ENCODE measurements at places on chromosomes 12 and 14. TPM values are rescaled to one million over a fixed set of nuclear protein-coding genes. Genes with fewer than 3 reads are reported as not detected.

DNA sequence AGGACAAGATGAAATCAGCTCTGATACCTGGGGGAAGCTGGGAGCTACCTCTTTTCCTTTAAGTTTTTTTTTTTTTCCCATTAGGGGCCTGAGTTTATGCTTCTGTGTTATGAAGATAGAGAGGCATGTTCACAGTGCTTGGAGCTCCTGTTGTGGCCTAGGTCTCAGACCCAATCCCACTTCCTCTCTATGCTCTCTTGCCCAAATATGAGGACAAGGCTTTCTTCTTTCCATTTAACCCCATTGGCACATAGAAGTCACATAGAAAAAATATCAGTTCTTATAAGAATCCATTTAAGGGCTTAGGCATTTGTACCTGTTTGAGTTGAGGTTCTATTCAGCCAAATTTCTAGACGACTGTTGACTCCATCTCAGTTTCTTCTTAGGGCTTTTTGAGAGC lies 12.6 kb downstream of the MRPS35 start:
- no peaks in the 10 kb centered on the region for H3K27me3 ChIP-seq
- no peak overlapping the region for H3K4me3 ChIP-seq
- no peak for DNase-seq
- H3K4me1 ChIP-seq: no peaks in the 10 kb centered on the region
- H3K36me3 ChIP-seq: peaks cover 58% of the 10 kb centered on the region
- no peak overlapping the region for H3K27ac ChIP-seq

- no peak for DNase-seq
- no peak overlapping the region for H3K27ac ChIP-seq
- H3K4me1 ChIP-seq: no peaks in the 10 kb centered on the region
These were observed 17.8 kb upstream of the PPP2R5C start for GRCh38 chr14:101743701-101744100.

DNA sequence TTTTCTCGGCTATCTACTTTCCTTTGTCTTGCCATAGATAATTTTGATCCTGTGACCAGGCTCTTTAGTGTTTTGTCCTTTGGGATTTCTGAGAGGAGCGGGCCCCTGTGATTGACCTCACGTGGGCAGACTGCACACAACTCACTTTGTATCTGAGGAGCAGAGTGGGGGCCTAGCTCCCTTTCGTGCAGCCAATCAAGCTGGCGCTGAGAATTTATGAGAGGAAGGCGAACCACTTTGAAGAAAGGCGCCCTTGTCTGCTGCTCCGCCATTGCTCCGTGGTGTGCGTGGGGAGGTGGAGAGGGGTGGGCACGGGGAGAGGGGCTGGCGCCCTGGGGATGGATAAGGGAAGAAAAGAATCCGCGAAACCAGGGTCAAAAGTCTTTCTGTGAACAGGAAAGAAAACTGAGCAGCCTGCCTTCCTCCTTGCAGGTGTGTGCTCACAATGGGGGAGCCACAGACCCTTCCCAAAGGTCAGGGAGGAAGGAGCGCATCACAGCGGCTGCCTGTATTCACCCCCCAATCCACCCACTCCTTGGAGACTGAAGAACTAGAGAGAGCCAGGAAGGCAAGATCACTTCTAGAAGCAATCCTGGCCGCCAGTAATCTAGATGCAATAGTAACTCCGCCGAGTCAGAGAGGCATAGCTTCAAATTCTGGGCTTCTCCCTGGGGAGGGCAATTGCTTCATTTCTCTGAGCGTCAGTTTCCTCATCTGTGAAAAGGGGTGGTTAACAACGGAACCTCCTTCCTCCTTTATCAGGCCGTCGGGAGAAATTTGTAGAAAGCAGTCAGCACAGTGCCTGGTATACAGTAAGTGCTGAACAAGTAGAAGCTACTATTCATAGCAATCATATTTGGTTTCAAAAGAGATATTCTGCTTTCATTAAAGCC lies 24.9 kb upstream of the MED13L start:
- DNase-seq: no peak
- peaks cover 6% of the 10 kb centered on the region for H3K4me1 ChIP-seq
- no peak overlapping the region for H3K27ac ChIP-seq
- no peak overlapping the region for H3K4me3 ChIP-seq
- no peaks in the 10 kb centered on the region for H3K36me3 ChIP-seq
- no peaks in the 10 kb centered on the region for H3K27me3 ChIP-seq

DNA sequence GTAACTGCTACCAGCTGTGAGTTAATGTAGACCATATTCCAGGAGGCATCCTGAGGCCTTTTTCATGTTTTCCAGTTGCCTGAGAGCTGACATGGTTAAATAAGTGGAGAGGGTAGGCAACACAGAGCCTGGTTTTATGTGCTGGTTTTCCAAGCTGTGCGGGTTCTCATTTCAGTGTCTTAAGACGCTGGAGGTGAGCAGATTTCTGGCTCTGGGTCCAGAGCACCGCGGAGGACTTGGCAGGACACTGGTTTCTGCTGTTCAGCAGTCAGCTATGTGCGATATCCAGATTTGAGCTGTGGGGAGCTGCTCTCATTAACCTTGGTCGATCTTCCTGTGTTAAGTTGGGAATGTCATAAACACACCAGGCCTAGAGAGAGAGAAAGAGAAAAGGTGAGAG lies 680.8 kb downstream of the BCL11B start:
- no peaks in the 10 kb centered on the region for H3K4me1 ChIP-seq
- no peak overlapping the region for H3K4me3 ChIP-seq
- no peak for DNase-seq
- no peaks in the 10 kb centered on the region for H3K36me3 ChIP-seq
- no peaks in the 10 kb centered on the region for H3K27me3 ChIP-seq

- H3K4me3 ChIP-seq: no peak overlapping the region
- H3K4me1 ChIP-seq: no peaks in the 10 kb centered on the region
- H3K36me3 ChIP-seq: no peaks in the 10 kb centered on the region
- DNase-seq: no peak
- H3K27me3 ChIP-seq: peaks cover 2% of the 10 kb centered on the region
These were observed 169.3 kb downstream of the EMP1 start for GRCh38 chr12:13365748-13366366.

- no peak for DNase-seq
- H3K4me3 ChIP-seq: no peak overlapping the region
- peaks cover 36% of the 10 kb centered on the region for H3K4me1 ChIP-seq
- H3K27me3 ChIP-seq: peaks cover 5% of the 10 kb centered on the region
These were observed 76.4 kb downstream of the PAPOLA start for GRCh38 chr14:96578619-96579018.

DNA sequence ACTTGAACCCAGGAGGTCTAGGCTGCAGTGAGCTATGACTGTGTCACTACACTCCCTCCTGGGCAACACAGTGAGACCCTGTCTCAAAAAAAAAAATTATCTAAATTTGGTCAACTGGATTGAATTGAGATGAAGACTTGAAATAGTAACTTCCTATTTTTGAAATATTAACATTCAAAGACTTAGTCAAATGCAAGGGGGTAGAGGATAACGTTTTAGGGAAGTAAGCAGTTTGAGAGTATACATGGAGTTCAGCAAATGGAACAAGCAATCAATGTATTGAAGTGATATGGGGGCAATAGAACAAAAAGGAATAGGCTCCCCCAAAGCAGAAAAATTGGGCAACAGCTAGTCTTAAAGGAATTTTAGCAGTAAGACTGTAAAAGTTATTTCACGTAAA lies 4.6 kb upstream of the MFAP5 start:
- DNase-seq: no peak
- peaks cover 14% of the 10 kb centered on the region for H3K4me1 ChIP-seq
- no peak overlapping the region for H3K27ac ChIP-seq
- H3K4me3 ChIP-seq: no peak overlapping the region
- H3K27me3 ChIP-seq: peaks cover 2% of the 10 kb centered on the region

- no peaks in the 10 kb centered on the region for H3K27me3 ChIP-seq
- no peaks in the 10 kb centered on the region for H3K36me3 ChIP-seq
- no peak for DNase-seq
- no peak overlapping the region for H3K4me3 ChIP-seq
- no peak overlapping the region for H3K27ac ChIP-seq
These were observed 94.1 kb downstream of the SLC25A47 start for GRCh38 chr14:100416921-100417860.

- no peaks in the 10 kb centered on the region for H3K27me3 ChIP-seq
- DNase-seq: no peak
- peaks cover 14% of the 10 kb centered on the region for H3K36me3 ChIP-seq
- H3K4me1 ChIP-seq: peaks cover 88% of the 10 kb centered on the region
- H3K4me3 ChIP-seq: no peak overlapping the region
These were observed 75.4 kb downstream of the ETV6 start for GRCh38 chr12:11724888-11725311.

DNA sequence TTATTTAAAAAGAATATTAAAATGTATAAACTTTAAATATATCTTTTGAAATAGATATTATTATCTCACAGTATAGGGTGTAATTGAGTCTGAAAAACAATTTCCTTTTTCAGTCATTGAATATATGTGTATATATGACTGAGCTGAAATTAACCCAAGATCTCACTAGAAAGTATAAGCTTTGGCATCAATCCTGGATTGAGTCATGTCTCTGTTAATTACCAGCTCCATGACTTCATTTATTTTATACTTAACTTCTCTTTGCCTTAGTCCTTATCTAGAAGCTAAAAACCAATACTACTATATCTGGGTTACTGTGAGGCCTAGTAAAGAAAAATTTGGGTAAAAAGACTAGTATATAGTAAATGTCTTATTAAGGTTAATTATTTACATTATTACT lies 1020.3 kb downstream of the LRFN5 start:
- H3K27ac ChIP-seq: no peak overlapping the region
- no peak overlapping the region for H3K4me3 ChIP-seq
- no peaks in the 10 kb centered on the region for H3K27me3 ChIP-seq
- H3K4me1 ChIP-seq: no peaks in the 10 kb centered on the region
- DNase-seq: no peak

DNA sequence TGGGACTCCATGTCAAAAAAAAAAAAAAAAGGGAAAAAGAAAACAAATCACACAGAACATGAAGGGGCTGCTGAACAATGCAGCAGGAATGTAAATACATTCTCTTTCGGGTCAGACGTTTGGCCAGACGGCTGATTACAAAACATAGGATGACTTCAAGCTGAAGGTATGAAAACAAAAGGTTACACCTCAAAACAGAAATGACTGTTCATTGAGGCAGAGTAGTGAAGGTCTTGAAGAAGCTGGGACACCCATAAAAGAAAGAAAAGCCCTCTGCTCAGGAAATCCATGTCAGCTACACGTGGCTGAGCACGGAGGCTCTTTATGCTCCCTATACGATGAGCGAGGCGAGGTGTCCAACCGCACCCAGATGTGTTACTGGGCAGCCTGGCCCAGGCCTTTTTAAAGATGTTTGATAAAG lies 37.7 kb downstream of the FGD4 start:
- H3K36me3 ChIP-seq: no peaks in the 10 kb centered on the region
- peaks cover 2% of the 10 kb centered on the region for H3K27me3 ChIP-seq
- no peak for DNase-seq
- H3K4me3 ChIP-seq: no peak overlapping the region
- H3K27ac ChIP-seq: no peak overlapping the region
- H3K4me1 ChIP-seq: no peaks in the 10 kb centered on the region

- DNase-seq: no peak
- no peaks in the 10 kb centered on the region for H3K36me3 ChIP-seq
- no peaks in the 10 kb centered on the region for H3K27me3 ChIP-seq
- no peak overlapping the region for H3K27ac ChIP-seq
- no peak overlapping the region for H3K4me3 ChIP-seq
These were observed 23.1 kb downstream of the BBOF1 start for GRCh38 chr14:74042296-74042695.

DNA sequence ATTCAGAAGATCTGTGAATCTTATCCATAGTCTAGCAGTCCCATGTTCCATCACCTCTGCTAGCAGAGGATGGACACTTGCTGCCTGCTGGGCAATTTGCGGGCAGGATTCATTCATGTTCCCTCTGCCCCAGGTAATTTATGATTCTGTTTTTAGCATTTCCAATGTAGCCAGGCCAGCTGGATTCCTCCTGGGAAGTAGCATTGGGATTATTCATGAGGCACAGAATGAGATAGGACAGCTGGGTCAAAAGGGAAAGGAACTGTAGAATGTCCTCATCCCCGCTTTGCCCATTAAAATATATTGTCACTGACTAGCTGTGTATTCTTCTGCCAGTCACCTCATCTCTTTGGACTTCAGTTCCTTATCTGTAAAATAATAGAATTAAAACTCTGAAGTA lies 68.7 kb downstream of the SLC35F4 start:
- no peak for DNase-seq
- no peak overlapping the region for H3K4me3 ChIP-seq
- no peaks in the 10 kb centered on the region for H3K27me3 ChIP-seq
- H3K36me3 ChIP-seq: no peaks in the 10 kb centered on the region
- no peaks in the 10 kb centered on the region for H3K4me1 ChIP-seq
- no peak overlapping the region for H3K27ac ChIP-seq

DNA sequence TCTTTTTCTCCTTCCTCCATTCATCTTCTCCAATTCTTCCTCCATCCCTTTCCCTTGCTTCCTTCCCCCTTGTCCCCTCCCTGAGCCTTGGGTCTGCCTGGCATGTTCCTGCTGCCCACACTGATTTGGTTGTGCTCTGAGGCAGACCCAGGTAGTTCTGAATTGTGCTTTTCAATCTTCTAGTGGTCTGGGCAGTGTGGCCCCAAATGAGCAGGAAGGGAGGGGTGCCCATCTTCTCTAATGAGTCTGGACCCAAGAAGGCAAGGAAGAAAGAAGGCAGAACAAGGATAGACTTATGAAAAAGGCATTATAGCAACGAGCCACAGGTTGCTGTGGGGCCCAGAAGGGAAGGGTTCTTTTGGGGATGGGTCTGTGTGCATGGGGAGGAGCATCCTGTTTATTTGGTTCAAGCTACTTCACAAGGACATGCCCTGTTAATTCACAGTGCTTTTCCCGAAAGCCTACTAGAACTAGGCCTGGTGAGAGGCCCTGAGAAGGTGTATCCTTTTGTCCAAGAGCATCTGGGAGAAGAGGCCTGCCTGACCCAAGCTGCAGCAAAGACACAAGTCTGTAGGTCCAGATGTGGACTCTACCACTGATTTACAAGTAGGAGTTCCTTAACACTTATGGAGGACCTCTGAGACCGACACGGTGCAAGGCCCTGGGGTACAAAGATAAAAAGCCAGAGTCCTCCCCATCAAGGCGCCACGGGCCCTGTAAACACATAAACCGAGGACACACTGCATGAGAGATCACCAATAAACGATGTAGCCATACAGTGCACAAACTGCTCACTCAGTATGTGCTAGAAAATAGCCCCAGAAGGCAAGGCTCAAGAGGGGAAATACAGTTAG lies 1.1 kb upstream of the SUSD6 start:
- DNase-seq: no peak
- peaks cover 42% of the 10 kb centered on the region for H3K4me1 ChIP-seq
- peak overlapping the region; percentile 81 for H3K4me3 ChIP-seq
- peak overlapping the region; percentile 84 for H3K27ac ChIP-seq

GRCh38 chr12:59827767-59828166 lies 231.9 kb downstream of the SLC16A7 start:
- H3K4me1 ChIP-seq: no peaks in the 10 kb centered on the region
- no peak overlapping the region for H3K4me3 ChIP-seq
- no peaks in the 10 kb centered on the region for H3K27me3 ChIP-seq
- DNase-seq: no peak

Gene NRL
- 5.4 TPM for total RNA-seq

Gene KLRC4
- total RNA-seq: not detected

Gene RAB3IP
- total RNA-seq: 37.9 TPM

Gene CELA1
- total RNA-seq: not detected

Gene GTF2A1
- total RNA-seq: 40.9 TPM

Gene ZC2HC1C
- total RNA-seq: not detected

Gene YAF2
- total RNA-seq: 38.5 TPM

Gene LRFN5
- 0.11 TPM for total RNA-seq

Gene IFNG-AS1
- total RNA-seq: 3.2 TPM

Gene TMEM30B
- total RNA-seq: not detected

Gene WNT5B
- total RNA-seq: 0.69 TPM

Gene MYO1A
- 0.39 TPM for total RNA-seq

Gene NKX2-1
- total RNA-seq: not detected

Gene VPS33A
- total RNA-seq: 33.2 TPM

Gene GALNT8
- total RNA-seq: 1.5 TPM
